ENCODE measurements at places on chromosomes 2 and 18.
A peak's percentile ranks its signal among the peaks of the same experiment; 100 is the strongest.

DNA sequence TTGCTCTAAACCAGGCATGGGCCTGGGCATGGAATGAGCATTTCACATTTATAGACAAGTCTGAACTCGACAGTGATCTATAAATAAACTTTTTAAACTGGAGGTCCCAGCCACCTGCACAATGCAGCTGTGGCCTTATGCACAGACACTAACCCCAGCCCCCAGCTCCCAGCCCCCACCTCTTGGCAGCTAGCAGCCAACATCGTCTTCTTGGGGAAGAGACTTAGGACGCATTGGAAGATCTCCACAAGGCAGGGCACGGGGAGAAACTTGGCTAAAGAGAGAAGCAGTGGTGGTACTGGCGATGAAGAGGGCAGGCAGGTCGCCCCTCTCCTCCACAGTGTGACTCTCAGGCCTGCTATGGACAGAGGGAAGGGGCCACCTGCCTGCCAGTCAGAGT is 213.2 kb downstream of the ANAPC1 start:
- DNase-seq: no peak

DNA sequence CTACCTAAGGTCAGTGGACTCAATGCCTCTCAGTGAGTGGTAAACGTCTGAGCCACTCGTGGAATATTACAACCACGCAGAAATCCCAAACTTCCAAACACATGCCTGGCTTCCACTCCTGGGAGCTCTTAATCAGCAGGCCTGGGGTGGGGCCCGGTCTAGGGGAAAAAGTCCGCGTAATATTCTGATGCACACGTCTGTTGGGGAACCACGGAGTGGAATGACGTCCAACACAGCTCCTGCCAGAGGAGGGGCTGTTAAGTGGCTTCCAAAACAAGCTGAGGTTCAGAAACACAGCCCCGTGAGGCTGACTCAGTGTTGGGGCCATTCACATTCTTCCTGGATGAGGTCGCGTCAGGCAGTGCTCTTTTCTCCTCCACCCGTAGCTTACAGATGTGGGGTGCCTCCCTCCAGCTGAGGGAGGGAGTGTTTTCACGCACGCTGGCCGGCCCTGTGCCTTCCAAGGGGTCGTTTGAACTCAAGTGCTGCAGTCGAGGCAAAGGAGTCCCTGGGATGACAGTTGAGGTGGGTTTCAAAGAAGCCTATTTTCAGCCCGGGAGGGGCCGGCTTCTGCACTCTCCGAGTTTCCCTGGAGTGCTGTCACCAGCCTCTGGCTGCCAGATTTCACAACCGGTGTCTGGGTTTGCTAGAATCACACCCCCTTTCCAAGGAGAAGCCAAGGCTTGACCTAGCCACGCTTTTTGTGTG is 73.1 kb downstream of the ACKR3 start:
- no peak for DNase-seq

DNA sequence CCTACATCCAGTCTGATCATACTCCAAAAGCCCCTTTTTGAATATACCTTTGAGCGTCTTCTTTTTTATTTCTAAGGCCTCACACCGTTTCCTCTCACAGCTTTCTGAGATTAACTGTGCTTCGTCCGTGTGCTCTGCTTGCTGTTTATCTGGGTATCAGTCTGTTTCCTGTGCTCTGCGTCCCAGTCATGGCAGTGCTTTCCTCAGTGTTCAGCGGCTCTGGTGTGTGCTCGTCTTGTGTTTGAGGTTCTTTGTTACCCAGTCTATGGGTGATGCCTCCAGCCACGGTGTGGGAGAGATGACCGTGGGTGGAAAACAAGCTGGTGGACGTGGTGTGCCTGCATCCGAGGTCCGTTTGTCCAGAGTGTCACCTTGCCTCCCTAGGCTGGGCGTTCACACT is 33.6 kb upstream of the BIN1 start:
- DNase-seq: no peak

DNA sequence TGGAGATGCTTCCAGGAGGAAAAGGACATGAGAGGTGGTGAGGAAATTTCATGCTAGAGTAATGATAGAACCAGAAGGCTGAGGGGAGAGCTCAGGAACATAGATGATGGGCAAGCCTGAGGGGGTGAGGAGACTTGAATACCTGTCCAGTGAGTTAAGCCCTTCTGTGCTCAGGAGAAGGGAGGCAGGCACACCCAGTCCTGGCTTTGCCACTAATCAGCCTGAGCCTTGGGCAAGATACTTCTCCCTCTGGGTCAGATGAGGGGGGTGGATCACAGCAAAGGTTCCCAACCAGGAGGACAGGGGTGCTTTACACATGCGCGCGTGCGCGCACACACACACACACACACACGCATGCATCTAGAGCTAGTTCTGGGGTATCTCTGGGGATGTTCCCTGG is 151.6 kb upstream of the MSH6 start:
- no peak for DNase-seq

DNA sequence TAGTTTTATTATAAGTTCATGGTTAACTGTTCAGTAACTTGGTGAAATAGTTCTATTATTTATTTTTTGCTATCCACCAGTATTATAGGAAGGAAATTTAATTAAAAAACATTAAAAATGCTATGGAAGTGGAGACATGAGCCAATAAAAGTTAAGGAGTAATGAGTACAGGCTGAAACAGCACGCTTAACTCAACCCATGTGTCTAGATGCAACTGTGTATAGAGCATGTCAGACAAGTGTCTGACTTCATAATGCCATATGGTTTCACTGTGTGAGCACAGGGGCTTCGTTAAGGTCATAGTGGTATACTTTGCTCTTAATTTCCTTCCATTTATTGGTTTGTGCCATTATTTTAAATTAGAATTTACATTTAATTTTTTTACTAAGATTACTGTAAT is 566.8 kb upstream of the NRP2 start:
- no peak for DNase-seq

DNA sequence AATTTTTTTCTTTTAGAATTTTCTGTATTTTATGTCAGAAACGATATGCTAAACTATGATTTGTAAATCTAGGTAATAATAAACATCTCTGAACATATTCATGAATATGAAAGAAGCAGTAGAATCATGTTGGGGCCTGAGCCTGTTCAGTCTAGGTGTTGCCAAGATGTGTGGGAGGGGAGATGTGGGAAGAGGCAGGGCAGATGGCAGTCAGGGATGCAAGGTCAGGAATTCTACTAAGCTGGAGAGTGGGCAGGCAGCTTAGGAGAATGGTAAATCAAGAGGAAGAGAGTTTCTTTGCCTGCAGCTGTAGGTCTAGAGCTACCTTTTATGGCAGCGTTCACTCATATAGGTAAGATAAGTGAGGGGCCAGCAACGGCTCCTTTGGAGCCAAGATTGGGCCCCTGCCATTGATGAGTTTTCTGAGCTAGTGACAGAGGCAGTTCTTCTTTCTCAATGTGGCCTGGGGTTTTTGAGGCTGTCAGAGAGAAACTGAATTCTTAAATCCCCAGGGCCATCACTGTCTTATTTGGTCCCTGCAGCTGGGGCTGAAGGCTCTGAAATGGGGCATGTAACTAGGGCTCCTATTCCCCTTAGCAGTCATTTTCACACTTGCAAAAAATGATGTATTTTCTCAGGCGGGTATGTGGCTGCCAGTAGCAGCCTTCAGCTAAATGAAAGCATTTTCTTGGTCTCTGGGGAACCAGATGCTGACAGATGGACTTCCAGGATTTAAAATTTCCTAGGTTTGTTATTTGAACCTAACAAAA is 232.8 kb downstream of the PIK3C3 start:
- no peak for DNase-seq

DNA sequence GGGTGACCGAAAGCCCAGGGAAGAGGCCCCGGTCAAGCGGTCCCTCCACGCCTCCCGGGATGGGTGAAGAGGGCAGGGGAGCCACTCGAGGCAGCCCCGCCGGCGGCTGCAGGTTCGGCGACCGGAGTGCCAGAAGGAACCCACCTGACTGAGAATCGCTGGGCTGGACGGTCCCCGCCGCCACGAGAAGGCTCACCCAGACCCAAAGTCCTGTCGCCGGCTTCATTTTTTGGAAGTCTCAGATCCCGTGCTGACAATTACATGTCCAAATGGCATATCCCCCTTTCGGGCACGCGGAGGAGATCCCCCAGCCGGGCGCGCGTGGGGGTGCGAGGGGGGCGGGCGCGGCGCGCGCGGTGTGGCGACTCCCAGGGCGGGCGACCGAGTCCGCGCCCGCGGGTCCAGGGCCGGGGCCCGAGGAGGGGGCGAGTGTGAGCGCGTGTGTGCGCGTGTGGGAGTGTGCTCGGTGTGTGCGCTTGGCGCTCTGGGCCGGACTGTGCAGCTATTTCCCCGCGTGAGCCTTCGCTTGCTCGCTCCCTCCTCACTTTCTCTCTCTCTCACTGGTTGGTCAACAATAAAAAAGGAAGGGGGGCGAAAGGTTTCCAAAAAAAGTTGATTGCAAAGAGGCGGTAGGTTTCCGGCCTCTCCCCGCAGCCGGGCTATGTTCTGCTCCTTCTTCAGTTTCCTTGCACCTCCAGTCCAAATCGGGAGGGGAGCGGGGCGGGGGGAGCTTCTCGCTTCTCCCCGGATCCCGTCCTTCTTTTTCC is at the start of gene ERBB4:
Gene ERBB4 (minus strand): TSS at position 498 of the 767 bp plus-strand sequence. CDS start 272 bp downstream, at position 226.
- no peak for DNase-seq

GRCh38 chr2:11829324-11829946 is 83.0 kb downstream of the LPIN1 start:
- DNase-seq: peak; percentile 37

DNA sequence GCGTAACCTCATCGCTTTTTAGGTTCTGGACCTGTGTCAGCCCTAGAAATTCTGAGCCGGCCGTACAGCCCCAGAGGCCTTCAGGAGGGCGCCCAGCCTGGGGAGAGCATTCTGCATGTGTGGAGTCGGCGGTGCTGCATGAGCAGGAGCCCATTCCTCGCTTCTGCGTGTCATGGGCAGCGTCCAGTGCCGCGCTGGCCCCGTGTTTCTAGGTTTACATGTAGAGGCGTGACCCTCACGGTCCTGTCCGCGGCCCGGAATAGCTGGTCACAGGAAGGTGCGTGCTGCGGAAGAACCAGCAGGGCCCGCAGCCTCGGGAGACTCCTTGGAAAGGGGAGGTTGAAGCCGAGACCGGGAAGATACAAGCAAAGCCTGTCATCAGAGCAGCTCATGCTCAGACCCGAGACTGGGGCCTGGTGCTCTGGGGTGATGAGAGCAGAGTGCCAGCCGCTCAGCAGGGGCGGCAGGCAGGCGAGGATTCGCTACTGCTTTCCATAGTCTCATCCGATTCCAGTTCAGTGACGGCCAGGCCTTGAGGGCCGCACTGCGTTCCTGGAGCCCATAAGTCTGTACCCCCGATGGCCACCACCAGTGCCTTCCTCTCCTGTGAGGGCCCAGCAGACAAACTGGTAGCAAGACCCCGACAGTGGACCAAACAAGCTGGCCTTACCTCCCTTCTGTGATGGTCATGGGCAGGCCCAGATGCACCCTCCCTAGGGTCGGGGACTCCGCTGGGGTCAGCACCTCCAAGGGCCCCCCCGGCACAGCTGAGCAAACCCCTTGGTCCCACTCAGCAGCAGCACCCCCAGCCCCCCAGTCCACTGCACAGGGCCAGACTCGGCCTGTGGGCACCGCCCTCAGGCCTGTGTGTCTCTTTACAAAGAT is 15.6 kb upstream of the NFATC1 start:
- DNase-seq: no peak

DNA sequence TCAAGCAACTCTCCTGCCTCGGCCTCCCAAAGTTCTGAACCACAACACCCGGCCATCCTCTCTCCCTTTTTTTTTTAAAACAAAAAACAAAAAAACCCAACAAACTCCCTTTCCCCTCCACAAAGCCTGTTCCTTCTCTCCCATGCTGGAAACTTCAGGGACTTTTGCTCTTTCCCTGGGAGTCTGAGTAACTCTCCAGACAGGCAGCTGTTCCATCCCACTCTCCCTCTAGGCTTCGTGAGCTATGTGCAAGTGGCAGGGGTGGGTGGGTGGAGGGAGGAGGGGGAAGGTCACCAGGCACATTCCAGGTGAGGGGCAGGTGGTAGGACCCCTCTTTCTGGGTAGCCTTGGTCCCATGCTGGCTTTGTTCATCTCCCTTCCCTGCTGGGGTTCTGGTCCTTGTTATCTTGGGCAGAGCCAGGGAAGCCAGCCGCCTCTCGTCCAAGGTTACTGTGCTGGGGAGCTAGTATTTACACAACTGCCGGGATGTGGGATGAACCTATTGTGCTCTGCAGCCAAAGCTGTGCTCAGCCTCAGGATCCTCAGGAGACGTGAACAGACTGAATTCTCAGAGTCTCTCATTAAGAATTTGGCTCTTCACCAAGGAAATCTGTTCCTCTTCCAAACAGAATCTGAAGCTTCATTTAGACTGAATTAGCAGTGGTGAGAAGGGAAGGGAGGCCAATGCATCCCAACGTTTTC is 106.9 kb downstream of the LIPG start:
- no peak for DNase-seq

GRCh38 chr18:54217624-54218023 is 6.8 kb downstream of the MBD2 start:
- DNase-seq: no peak

DNA sequence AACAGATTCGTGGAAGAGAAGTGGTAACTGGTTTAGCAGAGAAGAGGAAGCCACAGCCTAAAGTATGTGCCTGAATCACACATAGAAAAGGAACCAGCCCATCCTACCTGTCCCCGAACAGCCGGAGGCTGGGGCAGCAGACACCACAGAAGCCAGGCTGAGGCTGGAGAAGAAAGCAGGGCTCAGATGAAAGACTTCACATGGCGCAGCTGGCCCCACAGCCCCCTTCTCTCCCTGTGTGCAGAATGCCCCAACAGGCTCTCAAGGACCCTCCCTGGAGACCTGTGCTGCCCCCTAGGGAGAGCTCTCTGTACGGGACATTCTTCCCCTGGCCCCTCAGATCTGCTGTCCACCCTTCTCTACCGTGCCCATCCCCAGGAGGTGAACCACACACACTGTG is 83.5 kb upstream of the RAB12 start:
- DNase-seq: no peak

DNA sequence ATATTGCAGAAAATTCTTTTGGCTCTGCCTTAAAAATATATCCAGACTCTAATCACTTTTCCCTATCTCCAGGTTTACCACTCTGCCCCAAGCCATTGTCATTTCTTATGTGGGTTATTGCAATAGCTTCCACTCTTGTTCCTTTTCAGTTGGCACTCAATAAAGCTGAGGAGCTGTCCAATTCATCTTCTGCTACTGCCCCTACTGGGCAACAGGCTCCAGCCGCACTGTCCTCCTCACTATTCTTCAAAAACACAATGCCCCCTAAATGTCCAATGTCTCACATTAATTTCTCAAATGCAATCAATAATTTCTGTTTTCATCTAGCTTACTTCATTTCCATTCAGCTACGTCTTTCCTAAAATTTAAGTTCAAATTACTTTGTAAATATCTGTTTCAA is 1262.5 kb upstream of the CDH2 start:
- DNase-seq: no peak

GRCh38 chr18:45777393-45777792 is 48.1 kb upstream of the SIGLEC15 start:
- DNase-seq: no peak

- no peak for DNase-seq
These were observed 42.5 kb downstream of the WDR35 start for GRCh38 chr2:19947184-19947940.

- no peak for DNase-seq
These were observed 16.7 kb downstream of the WIPF1 start for GRCh38 chr2:174580951-174581350.

DNA sequence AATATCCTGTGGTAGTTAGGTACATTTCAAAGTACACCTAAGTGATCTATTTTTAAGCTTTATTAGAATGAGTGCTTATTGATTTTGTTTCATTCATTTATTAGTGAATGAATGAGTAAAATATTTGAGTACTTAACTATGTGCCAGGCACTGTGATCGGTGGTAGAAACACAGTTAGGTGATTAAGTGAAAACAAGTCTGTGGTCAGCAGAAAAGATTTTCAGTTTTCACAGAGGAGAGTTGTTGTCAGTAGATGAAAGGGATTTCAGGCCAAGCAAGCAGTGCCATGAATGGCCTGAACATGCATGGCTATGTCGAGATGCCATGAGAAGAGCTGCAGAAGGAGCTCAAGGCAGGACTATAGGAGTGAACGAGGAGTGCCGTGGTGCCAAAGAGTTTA is 85.9 kb downstream of the SPTBN1 start:
- DNase-seq: no peak
